Small intestine (tissue), 16 donors: ENCODE measurements at places on chromosomes 1 and 21.

DNA sequence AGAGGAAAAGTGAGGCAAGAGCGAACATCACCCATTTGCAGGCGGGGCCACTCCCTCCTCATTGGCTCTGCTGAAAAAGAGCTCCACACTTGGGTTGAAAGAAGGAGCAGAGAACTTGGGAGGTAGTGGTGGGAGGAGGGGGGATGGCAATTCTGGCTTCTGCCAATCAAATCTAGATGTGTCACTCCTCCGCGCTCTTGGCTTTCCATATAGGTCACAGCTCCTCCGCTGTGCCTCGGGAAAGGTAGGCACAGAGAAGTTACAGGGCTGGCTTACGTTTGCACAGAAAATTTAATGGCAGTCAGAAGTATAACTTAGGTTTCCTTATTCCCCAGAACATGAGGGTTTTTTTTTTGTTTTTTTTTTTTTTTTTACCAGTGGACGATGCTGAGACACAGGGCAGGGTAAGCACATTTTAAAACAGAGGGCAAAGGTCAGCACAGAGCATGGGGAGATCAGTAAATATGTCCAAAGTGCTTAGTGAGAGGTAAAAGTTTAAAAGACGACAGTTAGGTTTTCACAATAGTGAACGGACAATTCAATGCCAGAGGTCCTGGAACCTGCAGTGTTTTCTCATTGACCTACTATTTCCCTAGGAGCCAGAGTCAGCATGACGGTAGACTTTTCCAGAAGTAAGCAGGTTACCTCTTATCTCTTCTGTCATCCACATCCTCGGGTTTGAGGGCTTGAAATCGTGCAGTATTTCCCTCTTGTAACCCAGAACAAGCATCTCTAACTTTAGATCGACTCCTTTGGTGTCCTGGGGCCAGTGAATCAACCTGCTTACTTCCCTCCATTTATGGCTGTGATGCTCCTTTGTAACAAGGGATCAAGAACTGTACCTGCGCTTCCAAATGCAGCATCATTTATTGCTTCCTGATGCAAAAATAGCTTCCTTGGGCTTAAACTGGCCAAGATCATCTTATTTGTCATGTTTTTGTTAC lies 258.9 kb upstream of the PROX1 start:
- DNase-seq: no peak

DNA sequence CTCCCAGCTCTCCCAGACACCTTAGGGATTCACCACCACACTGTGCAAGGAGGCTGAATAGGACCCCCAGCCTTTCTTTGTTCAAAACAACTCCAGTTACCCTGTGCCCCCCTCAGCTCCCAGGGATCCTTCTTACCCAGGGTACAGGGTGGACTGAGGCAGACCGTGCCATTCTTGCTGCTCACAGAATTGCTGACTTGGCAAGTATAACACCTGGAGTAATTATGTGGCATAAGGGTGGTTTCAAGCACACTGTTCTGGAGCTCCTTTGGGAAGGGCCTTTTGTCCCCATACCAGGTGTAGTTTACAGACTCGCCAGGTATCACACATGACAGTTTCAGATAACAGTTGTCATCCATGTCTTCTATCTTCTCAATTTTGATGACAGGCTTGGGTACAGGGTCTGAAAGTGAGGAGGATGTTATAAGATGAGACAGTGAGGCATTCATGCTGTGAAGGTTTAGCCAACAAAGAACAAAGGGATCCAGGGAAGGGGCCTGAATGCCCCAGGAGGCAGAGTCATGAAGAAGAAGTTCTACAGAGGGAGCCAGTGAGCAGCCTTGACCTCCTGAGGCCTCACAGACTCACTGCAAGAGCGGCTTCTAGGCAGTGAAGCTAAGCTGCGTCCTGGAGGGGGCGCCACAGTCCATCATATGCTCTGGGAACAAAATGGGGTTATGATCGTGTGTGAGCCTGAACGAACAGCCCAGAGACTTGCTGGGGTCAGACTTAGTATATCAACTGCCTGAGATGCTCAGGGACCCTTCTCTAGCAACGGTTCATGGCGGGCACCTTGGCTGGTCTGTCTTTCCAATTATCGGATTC lies 30.3 kb downstream of the CD48 start:
- peak; percentile 89 for DNase-seq

- DNase-seq: no peak
Observed at GRCh38 chr21:41993744-41994143, 16.4 kb downstream of the ZBTB21 start.

DNA sequence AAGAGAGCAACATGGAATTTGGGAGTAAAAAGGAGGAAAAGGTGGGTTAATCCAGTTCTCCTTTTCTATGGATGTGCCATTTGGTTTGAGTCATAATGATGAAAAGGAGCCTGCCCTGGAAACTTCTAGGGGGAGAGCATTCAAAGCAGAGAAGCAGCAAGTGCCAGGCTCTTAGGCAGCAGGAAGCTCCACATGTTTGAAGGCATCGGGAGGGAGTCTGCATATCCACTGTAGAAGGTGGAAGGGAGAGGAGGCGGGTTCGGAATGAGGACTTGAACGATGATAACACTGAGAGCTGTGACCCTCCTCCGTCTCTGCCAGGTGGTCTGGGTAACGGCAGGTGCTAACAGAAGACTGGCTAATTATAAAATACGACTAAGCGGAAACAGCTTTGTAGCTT lies 128.2 kb downstream of the RYR2 start:
- DNase-seq: no peak

DNA sequence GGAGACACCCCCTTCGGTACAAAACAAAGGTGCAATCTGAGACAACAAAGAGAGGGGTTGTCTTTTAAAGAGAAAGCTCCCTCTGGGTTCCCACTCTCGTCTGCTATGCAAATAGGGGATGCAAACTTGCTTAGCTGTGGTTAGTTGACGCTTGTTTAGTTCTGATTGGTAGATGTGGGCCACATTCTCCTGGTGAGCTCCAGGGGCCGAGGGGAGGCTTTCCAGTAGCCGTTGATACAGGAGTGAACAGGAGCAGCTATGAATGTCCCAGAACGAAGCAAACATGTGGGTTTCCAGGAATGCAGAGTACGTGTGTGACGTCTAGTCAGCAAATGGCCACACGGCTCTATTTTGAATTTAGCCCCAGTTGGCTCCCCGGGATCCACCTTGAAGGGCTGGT lies 14.7 kb downstream of the TFF2 start:
- DNase-seq: no peak

- no peak for DNase-seq
Observed at GRCh38 chr1:82091729-82092128, 291.0 kb downstream of the ADGRL2 start.

DNA sequence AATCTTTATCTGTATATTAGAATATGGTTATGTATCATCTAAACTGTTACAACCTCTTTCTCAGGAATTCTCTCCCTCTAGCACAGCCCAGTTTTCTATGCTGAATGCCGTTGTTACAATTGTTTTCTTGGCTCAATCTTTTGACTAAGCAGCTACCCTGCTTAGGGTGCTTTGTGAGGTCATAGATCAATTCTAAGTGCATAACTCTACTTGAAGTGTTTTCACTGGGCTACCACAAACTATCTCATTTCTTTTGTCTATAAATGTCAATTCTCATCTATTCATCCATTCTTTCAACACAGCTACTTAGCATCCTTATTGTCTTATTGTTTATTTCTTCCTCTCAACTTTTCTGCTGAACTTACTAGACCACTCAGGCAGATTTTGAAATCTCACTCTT lies 77.1 kb downstream of the CEP350 start:
- DNase-seq: no peak

GRCh38 chr1:176205332-176205914 lies 1.7 kb downstream of the COP1 start:
- peak; percentile 29 for DNase-seq

DNA sequence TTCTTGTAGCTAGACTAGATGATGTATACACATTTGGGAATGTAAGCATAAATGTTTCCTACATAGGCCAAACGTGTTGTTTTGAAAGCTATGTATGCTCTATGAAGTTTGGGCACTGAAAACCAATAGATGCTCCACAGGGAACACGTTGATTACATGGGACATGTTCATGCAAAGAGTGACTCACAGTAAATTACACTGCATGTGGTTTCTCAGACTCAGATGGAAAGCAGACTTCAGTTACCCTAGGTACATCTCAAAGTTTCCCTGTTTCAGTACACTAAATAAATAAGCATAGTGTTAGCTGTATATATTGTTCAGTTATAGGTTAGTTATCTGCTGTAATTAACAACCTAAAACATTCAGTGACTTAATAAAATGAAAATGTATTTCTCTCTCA lies 301.9 kb upstream of the RUNX1 start:
- no peak for DNase-seq

- no peak for DNase-seq
Observed at GRCh38 chr1:95057351-95057750, 15.4 kb downstream of the ALG14 start.

- DNase-seq: no peak
Observed at GRCh38 chr1:78286686-78287085, 204.1 kb upstream of the PTGFR start.

DNA sequence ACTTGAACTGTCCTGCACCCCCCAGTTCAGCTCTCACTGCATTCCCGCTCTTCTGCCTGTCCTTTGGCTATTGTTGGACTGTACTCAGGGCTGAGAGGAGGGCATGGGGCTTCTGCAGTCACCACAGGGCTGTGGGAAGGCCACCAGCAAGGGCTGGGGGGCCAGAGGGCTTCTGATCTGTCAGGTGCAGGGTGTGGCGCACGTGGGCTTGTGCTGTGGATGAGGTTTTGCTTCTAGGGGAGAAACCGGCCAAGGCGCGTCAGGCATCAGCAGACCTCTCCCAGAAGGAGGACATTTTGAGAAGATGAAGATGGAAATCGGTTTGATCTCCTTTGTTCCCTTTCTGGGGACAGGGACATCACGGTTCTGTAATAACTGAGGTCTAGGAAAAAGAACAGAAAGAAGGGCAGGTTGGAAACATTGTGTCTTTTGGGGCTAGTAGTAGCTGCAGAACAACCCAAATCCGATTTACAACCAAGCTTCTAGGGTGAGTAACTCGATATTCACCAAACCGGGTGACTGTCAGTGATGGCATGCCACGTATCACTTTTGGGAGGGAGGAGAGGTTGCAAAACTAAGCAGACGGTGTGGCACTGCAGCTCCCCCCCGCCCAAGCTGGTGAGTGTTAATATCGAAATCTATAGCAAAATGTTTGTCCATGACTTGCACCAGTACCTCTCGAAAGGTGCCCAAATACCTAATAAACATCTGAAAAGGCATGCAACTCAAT lies 40.9 kb downstream of the AGPAT3 start:
- no peak for DNase-seq

DNA sequence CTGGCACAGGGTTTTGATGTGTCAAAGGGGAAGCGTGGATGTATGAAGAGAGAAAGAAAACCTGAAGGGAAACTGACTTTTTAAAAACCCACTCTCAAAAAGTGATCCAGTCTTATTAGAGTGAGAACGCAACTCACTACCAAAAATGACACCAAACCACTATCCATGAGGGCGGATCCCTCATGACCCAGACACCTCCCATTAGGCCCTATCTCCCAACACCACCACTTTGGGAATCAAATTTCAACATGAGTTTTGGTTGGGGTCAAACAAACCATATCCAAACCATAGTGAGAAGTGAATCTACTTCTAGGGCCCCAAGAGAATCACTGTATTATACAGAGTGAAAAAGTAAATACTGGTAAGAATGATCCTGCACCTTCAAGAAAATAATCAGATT lies 53.5 kb downstream of the FNBP1L start:
- no peak for DNase-seq

DNA sequence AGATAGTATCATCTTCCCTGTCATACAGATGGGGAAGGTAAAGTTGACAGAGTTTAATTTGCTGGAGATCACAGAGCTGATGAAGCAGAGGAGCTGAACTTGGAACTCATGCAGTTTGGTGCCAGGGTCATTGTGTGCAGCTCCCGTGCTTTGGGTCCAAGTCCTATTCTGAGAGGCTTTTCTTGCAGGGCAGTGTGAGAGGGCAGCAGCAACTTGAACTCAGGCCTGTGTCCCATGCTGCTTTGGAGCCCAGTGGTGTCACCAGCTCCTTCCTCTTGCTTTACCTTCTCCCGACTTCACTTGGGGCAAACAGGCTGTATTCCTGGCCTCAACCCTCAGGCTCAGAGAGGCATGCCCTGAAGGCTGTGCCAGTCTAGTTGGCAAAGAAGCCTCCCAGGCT lies 24.7 kb downstream of the INAVA start:
- DNase-seq: peak; percentile 41

DNA sequence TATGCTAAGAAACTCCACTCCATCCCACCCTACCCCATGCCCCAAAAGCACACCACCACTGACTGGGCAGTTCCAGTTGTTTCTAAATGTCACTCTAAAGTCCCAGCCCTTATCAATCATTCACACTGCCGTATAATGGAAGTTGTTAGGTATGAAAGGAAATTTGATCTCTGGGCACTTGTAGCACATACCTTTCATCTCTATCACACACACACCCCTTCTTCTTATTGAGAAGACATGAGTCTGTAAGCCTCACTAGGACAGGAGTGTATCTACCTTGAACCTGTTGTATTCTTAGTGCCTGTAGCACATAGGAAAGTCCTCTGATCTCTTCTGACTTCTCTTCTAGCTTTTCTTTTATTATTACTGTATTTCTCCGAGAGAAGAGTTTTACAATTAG lies 22.3 kb upstream of the DHX9 start:
- no peak for DNase-seq

DNA sequence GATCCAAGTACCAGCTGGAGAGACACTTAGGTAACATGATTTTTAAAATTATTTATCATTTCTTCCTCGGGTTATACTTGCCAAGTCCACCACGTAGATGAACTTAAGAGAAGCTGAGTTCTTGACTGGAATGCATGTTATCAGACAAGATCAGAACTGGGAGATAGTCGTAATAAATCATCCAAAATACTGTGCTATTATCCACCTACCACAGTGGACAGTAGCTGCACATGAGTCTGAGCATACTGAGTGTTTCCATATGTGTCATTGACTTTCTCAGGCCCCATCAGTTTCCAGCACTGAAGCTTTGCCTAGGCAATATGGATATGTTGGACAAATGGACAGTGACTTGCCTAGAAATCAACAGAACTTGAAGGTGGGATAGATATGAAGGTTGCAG lies 77.9 kb upstream of the RRP15 start:
- DNase-seq: no peak

GRCh38 chr1:36920371-36920770 lies 113.9 kb downstream of the GRIK3 start:
- no peak for DNase-seq

GRCh38 chr21:25350056-25350455 lies 257.2 kb downstream of the MRPL39 start:
- DNase-seq: no peak

DNA sequence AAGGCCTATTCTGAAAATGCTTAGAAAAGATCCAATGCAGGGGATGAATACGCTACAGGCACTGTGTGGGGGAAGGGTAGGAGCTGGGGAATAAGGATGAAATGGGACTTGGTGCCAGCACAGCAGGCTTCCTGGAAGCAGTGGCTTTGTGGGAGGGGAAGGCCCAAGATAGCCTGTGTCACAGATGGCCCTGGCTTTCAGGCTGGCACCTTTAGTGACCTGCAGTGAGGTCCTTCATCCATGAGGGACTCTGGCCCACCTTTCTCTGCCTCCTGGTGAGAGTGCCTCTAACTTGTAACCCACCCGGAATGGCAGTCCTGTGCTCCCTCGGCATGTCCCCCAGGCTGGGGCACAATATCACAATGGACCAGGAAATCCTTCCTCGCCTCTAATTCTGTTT lies 919 bp downstream of the CHI3L1 start:
- no peak for DNase-seq

- no peak for DNase-seq
Observed at GRCh38 chr21:22280851-22281250, 1282.6 kb downstream of the NCAM2 start.
